ENCODE measurements at places on chromosomes 3 and 15.

GRCh38 chr3:2099779-2100191 lies 1.1 kb downstream of the CNTN4 start:
- DNase-seq = peak; percentile 62

- no peak for DNase-seq
Measured at GRCh38 chr3:64891021-64891420, 203.2 kb upstream of the ADAMTS9 start.

GRCh38 chr3:28863186-28863585 lies 417.7 kb upstream of the RBMS3 start:
- DNase-seq = no peak

DNA sequence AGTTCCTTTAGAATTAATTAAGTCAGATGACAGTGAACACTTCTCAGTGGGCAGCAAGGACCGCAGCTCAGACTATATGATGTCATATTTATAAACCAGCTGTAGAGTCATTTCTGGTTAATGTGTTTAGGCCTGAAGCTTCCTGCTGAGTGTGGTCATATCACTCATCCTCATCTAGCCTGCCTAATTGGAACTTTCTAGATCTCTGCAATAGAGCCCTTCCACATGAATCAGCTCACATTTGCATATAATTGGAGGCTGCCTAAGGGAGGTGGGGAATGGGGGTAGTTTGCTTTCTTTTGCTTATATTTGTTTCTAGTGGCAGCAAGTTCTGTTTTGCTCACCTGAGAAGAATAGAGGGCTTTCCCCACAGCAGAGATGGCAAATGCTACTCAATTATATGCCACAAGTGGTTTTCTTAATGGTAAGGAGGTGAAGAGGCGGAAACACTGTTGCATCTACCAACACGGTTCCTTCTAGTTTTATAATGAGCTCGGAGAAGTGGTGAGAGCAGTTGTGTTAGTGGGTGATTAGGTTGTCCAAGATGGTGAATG lies 148.1 kb downstream of the KLHL25 start:
- no peak for DNase-seq

- DNase-seq = no peak
Measured at GRCh38 chr15:94610485-94610884, 379.1 kb downstream of the MCTP2 start.

GRCh38 chr15:33679061-33679460 lies 289.2 kb upstream of the CHRM5 start:
- DNase-seq = no peak

GRCh38 chr3:132803889-132804288 lies 81.7 kb upstream of the NPHP3 start:
- peak; percentile 38 for DNase-seq

DNA sequence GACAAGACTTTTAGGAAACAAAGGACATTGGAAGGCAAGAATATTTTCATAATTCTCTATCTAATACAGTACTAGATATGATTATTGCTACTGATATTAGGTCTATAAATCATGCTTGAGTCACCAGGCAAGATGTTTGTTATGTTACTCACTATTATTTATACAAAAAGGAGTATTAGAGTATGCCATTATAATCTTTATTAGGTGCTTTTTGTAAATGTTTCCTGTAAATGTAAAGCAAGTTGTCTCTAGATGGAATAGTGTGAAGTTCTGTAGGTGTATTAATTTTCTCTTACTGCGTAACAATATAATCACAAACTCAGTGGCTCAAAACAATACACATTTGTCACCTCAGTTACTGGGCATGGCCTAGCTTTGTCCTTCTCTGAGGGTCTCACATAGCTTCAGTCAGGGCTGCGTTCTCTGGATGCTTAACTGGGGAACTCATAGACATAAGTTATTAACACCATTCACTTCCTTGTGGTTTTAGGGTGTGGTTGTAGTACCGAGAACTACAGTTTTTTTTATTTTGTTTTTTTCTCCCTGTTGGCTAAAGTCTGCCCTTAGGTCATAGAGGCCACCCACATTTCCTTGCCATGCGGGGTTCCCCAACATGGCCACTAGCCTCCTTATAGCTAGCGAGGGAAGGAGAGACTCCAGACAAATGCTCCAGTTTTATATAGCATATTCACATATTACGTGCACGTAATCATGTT lies 20.3 kb upstream of the MAP3K13 start:
- DNase-seq = no peak

DNA sequence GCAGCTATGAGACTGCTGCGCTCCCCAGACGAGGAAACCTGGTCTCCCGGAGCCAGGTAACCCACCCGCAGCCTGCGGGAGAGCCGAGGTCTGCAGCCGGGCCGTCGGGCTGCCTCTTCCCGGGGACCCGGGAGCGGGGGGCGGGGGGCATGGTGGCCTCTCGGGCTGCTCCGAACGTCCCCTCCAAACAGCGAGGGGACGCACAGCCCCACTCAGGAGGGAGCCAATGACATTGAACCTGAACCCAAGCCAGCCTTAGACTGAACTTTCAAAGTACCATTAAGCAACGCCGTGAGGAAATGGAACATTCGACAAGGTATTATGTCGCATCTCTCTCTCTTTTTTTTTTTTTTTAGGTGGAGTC lies 29.8 kb upstream of the ALDH1A3 start:
- no peak for DNase-seq

GRCh38 chr3:62277450-62277849 lies 95.9 kb downstream of the FEZF2 start:
- no peak for DNase-seq

- no peak for DNase-seq
Measured at GRCh38 chr15:26736502-26737248, 36.2 kb downstream of the GABRB3 start.

- no peak for DNase-seq
Measured at GRCh38 chr3:63795438-63795837, 23.7 kb upstream of the C3orf49 start.

GRCh38 chr15:98900356-98900755 lies 107.2 kb downstream of the PGPEP1L start:
- DNase-seq = no peak

DNA sequence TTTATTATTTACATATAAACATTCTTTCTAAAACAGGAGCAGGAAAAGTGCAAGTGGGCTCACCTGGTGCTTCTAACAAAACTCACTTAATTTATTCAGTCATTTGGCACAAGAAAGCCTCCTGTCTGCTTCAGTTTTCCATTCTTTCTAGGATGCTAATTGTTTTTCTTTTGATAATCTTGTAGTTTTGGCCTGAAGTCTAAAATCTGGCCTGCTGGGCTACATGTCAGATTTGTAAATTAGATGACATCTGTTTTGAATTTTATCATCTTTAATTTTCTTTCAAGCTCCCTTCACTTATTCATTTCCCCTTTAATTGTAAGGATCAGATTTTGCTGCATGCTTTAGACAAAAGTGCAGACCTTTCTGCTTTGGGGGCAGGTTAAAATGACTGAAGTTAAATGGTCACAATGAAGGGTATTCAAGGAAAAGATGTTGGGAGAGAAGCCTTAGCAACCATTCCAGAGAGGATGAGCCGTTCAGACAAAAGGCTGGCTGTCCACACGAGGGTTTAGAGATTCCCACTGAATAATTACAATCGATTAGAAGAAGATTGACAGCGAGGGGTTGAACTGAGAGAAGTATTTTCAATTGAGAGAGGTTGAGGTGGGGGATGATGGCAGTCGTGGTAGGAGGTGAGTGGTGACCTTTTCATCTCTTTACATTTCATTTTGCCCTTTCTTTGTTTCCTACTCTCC lies 59.9 kb upstream of the PTX3 start:
- DNase-seq = no peak

DNA sequence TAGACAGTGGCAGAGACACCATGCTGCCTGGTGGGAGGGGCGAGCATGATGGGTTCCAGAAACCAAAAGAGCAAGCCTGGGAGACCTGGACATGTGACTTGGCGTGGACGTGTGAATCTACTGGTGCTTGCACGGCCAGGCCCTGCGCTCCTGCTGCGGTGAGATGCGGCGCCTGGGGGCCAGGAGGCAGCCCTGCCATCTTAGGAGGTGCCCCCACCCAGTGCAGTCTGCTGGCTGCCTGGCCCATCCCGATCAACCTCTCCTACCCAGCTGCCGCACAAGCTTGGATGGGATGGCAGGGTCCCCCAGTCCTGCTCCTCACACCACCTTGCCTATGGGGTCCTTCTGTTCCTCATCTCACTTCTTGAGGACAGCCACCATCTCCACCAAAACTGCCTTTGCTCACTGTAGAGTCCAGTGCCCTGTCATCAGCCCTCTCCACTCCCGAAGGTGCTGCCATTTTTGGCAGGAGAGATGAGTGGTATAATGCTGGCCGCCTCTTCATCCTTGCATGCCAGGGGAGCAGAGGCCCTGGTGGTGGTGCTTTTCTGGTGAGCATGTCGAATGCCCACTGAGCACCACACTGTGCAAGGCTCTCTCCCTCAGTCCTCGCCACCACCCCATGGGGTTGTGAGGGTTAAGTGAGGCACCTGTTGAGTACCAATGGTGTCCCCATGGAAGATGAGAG lies 3.1 kb upstream of the ABTB1 start:
- DNase-seq = no peak

- DNase-seq = no peak
Measured at GRCh38 chr3:133413161-133414020, 13.5 kb downstream of the BFSP2 start.

DNA sequence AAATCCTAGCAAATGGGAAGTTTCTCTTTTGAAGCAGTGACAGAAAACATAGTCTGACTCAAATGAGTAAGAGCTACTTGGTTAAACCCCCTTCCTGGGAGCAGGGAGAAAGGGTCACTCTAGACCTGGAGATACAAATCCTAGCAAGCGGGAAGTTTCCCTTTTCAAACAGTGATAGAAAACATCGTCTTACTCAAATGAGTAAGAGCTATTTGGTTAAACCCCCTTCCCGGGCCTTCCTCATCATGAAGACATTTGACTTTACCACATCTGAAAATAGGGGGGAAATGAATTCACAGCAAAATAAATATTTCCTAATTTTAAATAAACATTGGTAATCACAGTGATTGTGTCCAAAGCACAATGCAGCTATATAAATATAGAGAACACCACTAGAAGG lies 79.2 kb downstream of the FOXB1 start:
- no peak for DNase-seq

GRCh38 chr3:164235289-164236028 lies 842.8 kb downstream of the SI start:
- no peak for DNase-seq

- no peak for DNase-seq
Measured at GRCh38 chr15:63166219-63166618, 8.9 kb upstream of the RPS27L start.
